ENCODE measurements at places on chromosomes 2 and 18.

GRCh38 chr2:157418239-157418641 is 25.6 kb downstream of the CYTIP start:
- no peak for DNase-seq

DNA sequence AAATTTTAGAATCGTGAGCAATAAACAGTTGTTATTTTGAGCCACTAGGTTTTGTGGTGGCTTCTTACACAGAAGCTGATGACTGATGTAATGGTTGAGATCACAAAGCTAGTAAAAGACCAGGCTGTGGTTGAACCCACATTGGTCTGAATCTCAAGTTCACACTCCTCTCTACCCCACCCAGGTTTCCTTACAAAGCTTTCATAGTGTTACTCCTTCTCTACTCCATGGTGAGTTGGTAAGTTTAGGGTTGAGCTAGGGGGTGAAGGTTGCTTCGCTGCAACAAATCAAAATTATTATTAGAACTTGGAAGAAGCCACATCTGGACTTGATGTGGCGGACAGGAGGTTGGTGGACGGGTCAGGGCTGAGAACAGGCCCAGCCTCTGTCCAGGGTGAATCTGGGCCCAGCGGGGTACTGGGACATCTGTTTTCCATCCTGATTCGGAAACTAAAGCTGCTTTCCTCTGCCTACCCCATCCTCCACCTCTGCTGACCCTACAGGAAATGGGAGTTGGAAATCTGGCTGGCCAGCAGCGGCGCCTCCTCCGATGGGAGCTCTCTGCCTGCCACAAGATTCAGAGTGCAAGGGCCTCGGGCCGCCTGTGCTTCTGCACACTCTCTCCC is 86.3 kb downstream of the ZFP36L2 start:
- DNase-seq = no peak

DNA sequence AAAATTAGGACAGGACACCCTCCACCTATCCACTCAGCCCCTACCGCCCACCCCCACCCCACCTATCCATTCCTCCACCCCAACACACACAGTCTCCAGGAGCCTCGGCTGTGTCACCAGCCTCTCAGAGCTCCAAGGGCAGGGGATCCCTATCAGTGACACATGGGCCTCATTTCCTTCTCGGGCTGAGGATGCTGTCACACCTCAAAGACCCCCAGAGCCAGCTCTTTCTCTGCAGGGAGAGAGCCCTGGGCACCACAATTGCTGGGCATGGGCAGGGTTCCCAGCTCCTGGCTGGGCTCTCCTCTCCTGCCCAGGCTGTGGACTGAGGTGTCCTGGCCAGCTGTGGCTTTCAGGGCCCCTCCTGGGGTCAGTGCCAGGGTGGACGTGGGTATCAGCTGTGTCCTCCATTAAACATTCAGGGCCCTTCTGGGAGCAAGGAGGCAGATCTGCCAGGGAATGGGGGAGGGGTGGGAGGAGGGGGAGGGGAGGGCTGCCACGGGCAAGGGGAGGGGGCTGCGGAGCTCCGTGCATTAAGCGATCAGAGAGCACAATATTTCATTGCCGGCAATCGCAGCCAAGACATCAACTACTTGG is 14.3 kb upstream of the ECEL1 start:
- no peak for DNase-seq

- DNase-seq = no peak
These were observed 217.0 kb upstream of the BOD1L2 start for GRCh38 chr18:56929886-56930285.

DNA sequence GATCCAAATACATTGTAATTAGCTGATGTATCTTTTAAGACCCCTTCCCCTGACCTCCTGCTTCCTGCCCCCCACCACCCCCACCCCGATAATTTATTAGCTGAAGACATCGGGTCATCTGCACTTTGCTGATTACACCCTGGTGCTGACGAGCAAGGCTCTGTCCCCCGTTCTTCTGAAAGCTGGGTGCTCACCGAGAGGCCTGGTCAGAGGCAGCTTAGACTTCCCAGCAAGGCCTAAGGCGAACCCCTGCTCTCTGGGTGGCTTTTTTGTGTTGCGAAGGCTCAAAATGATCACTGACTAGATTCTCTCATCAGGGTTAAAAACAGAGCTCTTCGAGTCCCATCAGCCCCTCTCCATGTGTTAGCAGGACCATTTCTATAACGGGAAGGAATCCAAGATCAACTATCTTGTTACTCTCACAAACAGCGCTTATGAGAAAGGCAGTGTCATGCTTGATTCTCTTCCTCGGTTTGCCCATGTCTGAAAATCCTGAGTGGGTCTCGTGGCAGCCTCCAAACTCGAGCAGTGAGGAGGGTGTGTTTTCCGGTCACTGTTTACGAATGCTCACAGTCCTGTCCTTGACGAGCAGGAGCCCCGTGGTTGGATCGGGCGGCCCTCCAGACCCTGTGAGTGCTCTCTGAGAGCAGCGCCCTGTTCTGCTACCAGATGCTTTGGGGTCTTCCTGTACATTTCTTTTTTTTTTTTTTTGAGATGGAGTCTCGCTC is 201.6 kb downstream of the HDAC4 start:
- no peak for DNase-seq

- DNase-seq = no peak
These were observed 38.7 kb downstream of the KCNE4 start for GRCh38 chr2:223090540-223091235.

GRCh38 chr18:10032331-10033015 is 118.7 kb downstream of the VAPA start:
- no peak for DNase-seq

DNA sequence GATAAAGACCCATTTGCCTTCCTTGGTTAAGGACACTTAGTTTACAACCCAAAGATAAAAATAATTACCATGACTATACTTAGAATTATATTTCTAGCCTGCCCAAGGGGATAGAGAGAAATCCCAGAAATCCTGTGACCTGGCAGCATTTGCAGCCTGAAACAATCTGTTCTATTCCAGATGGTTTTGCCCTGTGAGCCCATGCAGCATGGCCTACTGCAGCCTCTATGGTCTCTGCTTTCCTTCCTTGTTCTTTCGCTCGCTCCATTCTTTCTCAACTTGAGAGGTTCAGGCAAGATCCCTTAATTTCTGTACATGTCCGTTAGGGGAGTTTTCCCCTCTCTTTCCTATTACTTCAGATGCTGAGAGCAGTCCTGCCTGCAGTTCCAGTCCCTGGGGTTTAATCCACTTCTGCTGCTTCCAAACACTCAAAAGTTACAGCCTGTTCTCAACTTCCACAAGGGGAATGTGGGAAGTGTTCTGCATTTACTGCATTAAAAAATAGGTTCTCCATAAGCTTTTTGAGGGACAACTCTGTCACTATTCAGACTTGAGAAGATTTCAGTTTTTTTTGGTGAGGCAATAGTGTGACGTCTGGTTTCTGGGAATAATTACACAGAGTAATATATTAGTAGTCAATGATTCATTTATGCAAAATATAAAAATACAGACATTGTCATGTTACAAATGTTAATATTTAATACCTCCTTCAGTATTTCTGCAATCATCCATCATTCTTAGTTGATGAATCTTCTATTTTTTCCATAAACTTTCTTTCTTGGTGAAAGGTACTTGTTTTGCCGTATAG is 80.3 kb downstream of the CDCA7 start:
- no peak for DNase-seq

DNA sequence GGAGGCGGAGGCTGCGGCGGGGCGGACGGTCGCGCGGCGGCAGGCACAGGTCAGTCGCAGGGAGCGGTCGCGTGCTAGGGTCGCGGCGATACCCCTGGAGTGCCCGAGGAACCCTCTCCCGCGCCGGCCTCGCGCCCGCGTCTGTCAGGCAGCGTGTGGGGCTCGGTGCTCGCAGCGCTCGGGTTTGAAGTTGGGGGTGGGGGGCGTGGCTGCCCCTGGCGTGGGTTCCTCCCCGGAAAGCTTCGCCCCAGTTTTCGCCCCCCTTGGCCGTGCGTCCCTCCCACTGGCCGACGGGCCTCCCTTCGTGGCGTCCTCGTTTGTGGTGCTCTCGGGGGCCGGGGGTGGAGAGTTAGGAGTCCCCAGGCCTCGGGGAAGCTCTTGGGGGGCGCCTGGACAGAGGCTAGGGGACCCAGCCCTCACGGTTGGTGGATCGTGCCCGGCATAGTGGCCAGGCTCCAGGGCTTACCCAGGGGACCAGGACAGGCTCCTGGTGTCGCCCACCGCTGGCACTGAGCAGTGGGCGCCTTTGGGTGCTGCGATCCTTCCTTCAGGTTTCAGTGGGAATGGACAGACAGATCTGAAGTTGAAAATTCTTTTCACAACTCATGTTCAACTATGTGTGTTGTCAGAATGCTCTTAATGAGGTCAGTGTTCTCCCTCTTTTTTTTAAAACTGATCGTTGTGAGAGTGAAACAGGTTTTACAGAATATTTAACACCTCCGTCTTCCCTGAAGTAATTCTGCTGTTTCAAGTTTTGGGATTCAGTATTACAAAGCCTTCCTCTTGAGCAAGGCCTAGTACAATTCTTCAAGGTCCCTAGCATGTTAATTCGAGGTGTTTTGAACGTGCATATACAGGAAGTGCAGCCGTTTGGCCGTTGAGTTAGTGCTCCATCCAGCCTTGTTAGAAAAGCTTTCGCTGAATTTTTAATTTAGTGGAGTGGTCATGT is 604 bp downstream of the RALBP1 start:
- DNase-seq = peak; percentile 28

DNA sequence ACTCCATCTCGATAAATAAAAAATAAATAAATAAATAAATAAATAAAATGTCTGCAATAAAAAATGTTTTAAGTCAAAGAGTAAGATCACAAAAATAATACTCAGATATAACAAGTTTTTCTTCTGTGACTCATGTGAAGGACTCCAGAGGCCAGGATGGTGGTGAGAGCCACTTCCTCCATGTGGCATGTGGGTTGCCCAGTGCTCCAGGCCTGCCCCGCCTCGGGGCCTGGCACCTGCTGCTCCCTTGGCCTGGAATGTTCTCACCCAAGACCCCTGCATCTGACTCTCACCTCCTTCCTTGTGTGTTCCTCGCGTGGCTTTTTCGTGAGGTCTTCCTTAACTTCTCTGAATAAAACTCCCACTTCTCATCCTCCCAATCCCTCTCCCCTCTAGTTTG is 77.4 kb upstream of the LDLRAD4 start:
- no peak for DNase-seq

GRCh38 chr2:100745604-100746003 is 74.3 kb upstream of the NPAS2 start:
- DNase-seq = no peak

DNA sequence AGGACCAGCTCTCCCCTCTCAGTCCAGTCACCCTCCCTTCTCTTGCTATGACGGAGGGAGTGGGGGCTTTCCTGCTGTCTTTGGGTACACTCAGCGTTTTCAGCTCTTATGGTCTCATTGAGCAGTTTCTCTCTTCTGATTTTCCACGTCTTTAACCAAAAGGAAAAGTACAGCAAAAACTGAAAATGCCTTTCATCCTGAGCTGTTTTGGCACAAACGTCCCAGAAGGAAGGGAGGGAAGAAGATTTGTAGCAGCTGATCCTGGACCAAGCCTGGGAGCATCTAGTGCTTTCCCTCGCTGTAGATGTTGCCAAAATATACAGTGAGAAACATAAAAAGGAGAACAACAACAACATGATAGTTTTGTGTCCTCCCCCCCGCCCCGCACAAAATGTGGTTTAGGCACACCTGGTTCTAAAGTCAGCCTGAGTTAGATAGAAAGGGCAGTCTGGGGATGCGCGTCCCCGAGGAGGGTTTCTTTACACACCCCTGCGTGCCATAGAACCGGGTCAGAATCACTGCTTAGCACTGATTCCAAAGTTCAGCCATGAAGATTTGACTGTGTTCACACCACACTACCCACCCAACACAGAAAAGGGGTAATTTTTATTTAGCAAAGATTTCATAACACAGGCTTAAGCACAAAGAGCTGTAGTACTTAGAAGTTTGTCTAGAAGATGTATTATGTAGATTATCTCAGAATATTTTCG is 53.4 kb downstream of the SLC40A1 start:
- DNase-seq = no peak

DNA sequence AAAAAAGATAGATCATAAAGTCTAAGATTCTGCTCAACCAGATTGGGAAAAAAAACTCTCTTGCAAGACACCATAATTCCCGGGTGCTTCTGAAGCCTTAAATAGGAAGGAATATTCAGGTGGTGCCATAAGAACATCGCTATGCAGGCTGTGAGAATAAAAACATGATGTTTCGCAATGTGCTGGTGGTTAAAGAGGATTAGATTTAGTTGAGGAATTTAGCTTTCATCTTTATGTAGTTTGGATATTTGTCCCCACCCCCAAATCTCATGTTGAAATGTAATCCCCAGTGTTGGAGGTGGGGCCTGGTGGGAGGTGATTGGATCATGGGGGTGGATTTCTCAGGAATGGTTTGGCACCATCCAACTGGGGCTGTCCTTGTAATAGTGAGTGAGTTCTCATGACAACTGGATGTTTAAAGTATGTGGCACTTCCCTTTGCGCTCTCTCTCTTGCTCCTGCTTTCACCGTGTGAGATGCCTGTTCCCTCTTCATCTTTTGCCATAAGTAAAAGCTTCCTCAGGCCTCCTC is 132.2 kb downstream of the AKAIN1 start:
- DNase-seq = no peak

GRCh38 chr2:14385043-14385442 is 247.5 kb upstream of the LRATD1 start:
- no peak for DNase-seq

GRCh38 chr2:238786792-238787490 is 60.9 kb upstream of the TWIST2 start:
- DNase-seq = no peak

DNA sequence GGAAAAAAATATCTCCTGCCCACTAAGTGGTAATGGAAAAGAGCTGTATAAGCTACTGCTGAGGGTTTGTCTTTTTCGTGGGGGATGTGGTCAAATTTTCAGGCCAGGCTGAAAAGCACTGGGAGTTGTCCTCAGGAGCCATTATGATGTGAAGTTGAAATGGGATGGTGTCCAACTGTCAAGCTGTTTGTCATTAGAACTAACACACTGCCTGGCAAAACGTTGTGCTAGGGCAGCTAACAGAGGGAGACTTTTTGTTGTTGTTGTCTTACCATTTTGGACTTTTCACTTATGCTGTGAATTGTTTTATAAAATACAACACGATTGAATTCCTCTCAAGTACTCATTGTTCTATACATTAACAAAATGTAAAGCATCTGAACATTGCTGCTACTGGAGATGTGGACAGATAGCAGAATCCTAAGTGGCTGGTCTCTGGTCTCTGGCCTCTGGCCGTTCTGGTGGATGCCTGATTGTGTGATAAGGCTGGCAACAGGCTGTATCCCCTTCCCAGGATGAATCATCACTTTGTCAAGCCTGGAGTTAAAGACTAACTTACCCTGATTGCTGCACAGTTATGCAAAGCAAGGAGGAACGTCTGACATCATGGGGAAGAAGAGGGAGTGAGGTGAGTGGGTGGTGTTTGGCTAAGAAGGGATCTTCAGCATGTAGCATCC is 2.3 kb downstream of the MYO1B start:
- DNase-seq = no peak

GRCh38 chr18:45286431-45286830 is 328.8 kb upstream of the SLC14A2 start:
- no peak for DNase-seq

DNA sequence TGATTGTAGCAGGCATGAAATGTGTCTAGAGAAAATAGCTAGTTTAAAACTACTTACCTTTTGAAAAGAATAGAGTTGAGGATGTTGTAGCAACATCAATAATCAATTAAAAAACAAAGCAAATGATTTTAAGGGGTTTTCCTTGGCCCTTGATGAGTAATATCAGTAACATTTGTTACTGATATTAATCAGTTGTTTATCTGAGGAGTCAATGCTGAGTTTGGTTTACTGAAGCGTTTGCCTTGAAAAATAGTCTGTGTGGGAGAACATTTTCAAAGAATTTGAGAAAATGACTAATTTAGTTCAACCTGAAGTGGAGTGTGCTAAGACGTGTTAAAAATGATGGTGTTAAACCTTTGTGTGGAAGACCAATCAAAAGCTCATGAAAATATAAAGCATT is 9.3 kb downstream of the PTH2R start:
- DNase-seq = no peak

GRCh38 chr18:77208964-77209363 is 40.7 kb upstream of the GALR1 start:
- DNase-seq = no peak

Measured in activated CD4-positive, alpha-beta T cell treated with anti-CD3 and anti-CD28 coated beads for 1 hour (primary cell).